SJCRH30 (cell line): ENCODE measurements at places on chromosomes 7 and 10. TPM values are rescaled to one million over a fixed set of nuclear protein-coding genes. Genes with fewer than 3 reads are reported as not detected.

GRCh38 chr10:105800641-105801040 is 1159.6 kb downstream of the SORCS3 start:
- no peak overlapping the region for H3K4me3 ChIP-seq
- no peaks in the 10 kb centered on the region for H3K36me3 ChIP-seq
- no peaks in the 10 kb centered on the region for H3K4me1 ChIP-seq
- H3K27me3 ChIP-seq = no peaks in the 10 kb centered on the region
- no peak overlapping the region for H3K27ac ChIP-seq
- DNase-seq = no peak

DNA sequence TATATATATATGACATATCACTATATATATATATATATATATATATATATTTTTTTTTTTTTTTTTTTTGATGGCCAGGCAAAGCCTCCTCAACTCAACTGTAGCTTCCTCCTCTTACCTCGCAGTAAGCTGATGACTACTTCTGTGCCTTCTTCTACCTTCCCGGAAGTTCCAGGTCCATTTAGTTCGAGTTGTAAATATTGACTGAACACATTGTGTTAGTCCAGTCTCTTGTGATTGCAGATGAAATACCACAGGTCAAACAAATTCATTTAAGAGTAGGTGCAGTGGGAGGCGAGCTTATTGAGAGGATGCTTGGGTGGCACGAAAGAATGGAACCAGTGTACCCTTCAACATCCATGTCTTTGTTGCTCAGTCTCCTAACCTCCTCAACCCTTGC is 144.6 kb downstream of the ST7 start:
- H3K4me3 ChIP-seq = no peak overlapping the region
- H3K36me3 ChIP-seq = peaks cover 7% of the 10 kb centered on the region; the same call in 1 of the 2 replicates
- no peak overlapping the region for H3K27ac ChIP-seq
- no peak for DNase-seq
- H3K4me1 ChIP-seq = 0 out of 2 replicates have a peak, but pooled peaks cover 2% of the 10 kb centered on the region

- H3K27ac ChIP-seq = no peak overlapping the region
- H3K36me3 ChIP-seq = no peaks in the 10 kb centered on the region
- H3K4me1 ChIP-seq = no peaks in the 10 kb centered on the region
- H3K27me3 ChIP-seq = no peaks in the 10 kb centered on the region
- no peak overlapping the region for H3K4me3 ChIP-seq
- DNase-seq = no peak
Observed at GRCh38 chr10:51960494-51960895, 261.1 kb upstream of the CSTF2T start.

GRCh38 chr10:3046981-3047547 is 20.3 kb upstream of the PFKP start:
- H3K36me3 ChIP-seq = no peaks in the 10 kb centered on the region
- no peak overlapping the region for H3K4me3 ChIP-seq
- H3K4me1 ChIP-seq = no peaks in the 10 kb centered on the region

GRCh38 chr10:114631666-114632417 is 26.2 kb downstream of the ABLIM1 start:
- peak overlapping the region; percentile 72 for H3K4me3 ChIP-seq
- H3K27ac ChIP-seq = peak overlapping the region; percentile 89
- DNase-seq = peak; percentile 92
- no peaks in the 10 kb centered on the region for H3K27me3 ChIP-seq
- H3K36me3 ChIP-seq = no peaks in the 10 kb centered on the region
- H3K4me1 ChIP-seq = peaks cover 30% of the 10 kb centered on the region

DNA sequence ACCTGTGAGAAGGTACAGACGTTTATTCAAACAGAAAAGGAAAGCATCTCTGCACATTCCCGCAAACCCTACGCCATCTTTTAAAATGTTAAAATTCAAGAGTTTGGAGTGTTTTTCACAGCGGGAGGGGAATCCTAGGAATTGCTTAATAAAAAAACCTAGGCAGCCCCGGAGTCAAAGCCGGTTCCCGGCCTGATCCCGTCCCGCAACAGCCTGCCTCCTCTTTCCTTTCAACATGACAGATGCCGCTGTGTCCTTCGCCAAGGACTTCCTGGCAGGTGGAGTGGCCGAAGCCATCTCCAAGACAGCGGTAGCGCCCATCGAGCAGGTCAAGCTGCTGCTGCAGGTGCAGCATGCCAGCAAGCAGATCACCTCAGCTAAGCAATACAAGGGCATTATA is 123.0 kb upstream of the VSTM2A start:
- no peak overlapping the region for H3K27ac ChIP-seq
- H3K4me3 ChIP-seq = no peak overlapping the region
- DNase-seq = no peak
- no peaks in the 10 kb centered on the region for H3K4me1 ChIP-seq
- H3K27me3 ChIP-seq = peaks cover 3% of the 10 kb centered on the region

- DNase-seq = no peak
- no peaks in the 10 kb centered on the region for H3K27me3 ChIP-seq
- no peak overlapping the region for H3K4me3 ChIP-seq
- no peaks in the 10 kb centered on the region for H3K4me1 ChIP-seq
- H3K27ac ChIP-seq = no peak overlapping the region
Observed at GRCh38 chr7:53473371-53473770, 437.9 kb downstream of the POM121L12 start.

DNA sequence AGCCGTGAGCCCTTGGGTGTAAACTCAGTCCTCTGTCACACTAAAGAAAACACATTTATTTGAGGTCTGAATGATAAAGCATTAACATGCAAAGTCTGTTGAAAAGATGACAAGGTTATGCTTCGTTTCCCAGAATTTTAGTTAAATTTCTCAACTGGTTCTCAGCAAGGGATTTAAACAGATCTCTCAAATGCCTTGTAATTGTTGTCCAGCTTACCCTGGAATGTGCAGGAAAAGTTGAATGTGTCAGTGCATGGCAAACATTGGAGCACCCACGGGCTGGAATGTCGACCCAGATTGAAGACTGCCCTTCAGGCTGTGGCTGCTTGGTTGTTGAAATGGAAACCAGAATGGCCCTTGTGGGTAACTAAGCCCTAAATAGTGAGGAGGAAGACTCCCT is 191.8 kb downstream of the TRIL start:
- no peak overlapping the region for H3K27ac ChIP-seq
- no peaks in the 10 kb centered on the region for H3K4me1 ChIP-seq
- H3K27me3 ChIP-seq = no peaks in the 10 kb centered on the region
- no peak for DNase-seq
- no peaks in the 10 kb centered on the region for H3K36me3 ChIP-seq

DNA sequence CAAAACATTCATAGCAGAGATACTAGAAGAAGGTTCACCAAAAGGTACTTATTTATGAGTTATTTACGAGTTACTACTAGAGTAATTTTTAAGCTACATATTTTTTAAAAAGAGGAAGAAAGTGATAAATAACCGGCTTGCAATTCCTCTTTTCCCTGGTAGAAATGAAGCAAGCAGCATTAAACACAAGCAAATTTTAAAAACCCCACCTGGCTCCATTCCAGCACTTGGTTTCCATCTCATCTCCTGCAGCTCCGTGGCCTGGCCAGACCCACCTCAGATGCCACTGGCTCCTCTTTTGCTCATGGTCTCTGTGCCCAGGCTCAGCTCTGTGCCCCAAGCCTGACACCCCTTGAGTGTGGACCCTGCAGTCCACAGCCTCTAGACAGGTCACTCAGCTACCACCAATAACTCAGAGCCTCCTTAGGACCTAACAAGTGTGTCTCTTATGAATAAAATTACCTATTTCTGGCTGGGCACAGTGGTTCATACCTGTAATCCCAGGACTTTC is 479.5 kb downstream of the TNS3 start:
- no peaks in the 10 kb centered on the region for H3K27me3 ChIP-seq
- H3K27ac ChIP-seq = no peak overlapping the region
- H3K36me3 ChIP-seq = no peaks in the 10 kb centered on the region
- no peaks in the 10 kb centered on the region for H3K4me1 ChIP-seq

DNA sequence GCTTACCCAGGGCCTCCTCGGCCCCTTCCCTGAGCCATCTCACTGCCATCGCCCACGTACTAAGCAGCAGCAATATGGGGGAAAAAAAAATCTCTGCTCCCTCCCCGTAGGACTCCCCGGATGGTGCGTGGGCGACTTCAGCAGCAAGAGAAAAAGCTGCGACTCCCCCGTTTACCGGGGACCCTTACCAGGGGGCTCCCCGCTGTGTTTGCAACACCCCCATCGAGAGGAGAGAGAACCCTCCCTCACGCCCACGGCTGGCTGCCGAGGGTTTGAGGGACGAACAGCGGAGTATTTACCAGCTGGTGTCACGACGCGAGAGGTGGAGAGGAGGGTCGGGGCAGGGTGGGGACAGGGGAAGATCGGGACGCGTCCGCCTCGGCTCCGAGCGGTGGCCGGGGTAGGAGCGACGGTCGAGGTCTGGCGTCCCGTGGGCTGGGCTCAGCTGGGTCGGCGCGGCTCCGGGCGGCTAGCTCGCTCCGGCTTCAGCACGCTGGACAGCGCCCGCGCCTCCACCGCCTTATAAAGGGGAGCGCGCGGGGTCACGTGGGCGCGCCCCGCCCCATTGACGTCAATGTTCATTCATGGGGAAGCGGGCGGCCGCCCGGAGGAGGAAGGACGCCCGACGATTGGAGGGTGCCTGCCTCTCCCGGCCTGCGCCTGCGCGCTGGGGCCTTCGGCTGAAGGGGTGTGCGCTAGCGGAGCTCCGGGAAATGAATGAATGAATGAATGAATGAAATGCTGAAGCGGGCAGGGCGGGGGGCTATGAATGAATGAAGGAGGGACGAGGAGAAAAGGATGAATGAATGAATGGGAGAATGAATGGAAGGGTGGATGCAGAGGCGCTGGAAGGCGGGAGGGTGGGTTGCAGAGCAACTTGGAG is at the start of gene VGF:
VGF (minus strand) TSS at position 495 of the 883 bp plus-strand sequence. CDS start 726 bp downstream, outside the sequence.
- H3K4me3 ChIP-seq = peak within 1 kb of the TSS; percentile 14
- peak; percentile 94 for DNase-seq
- H3K27me3 ChIP-seq = peaks cover 10% of the 10 kb centered on the region
- peaks cover 3% of the 10 kb centered on the region; the same call in 1 of the 2 replicates for H3K4me1 ChIP-seq

The GPR15LG gene
- total RNA-seq = not detected in 2 replicates

The HYAL4 gene
- not detected in 2 replicates for total RNA-seq
